ENCODE measurements at places on chromosomes 2 and 18.

DNA sequence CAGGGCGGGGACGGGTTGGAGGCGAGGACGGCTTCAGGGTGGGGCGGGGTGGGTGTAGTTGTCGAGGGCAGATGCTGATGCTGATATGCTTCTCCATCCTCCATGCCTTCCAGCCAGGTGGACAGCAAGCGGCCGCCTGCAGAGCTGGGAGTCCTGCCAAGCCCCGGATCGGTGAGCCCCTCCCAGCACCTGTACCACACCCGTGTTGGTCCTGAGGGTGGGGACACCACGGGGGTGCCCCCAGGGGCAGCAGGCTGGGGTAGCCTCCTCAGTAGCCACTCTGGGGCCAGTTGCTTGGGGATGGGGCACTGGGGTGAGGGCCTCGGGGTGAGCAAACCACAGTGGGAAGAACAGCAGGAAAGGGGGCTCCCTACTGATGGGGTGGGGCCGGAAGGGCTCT is 2.6 kb downstream of the ANO7 start:
- no peak for DNase-seq

- DNase-seq, result peak; percentile 8
Observed at GRCh38 chr2:151289972-151290866, 751 bp upstream of the NMI start.

GRCh38 chr2:64655018-64655664 is 1.4 kb upstream of the SERTAD2 start:
- no peak for DNase-seq

GRCh38 chr2:165567273-165567672 is 97.8 kb downstream of the CSRNP3 start:
- no peak for DNase-seq

- DNase-seq, result no peak
Observed at GRCh38 chr2:238645095-238645494, 202.8 kb upstream of the TWIST2 start.

GRCh38 chr18:55768255-55768654 is 180.3 kb upstream of the TCF4 start:
- no peak for DNase-seq

- DNase-seq, result peak; percentile 54
Observed at GRCh38 chr2:64453770-64454385, at the start of gene LGALSL. TSS of gene LGALSL (plus strand) at chr2:64454162. CDS start at chr2:64454546, 384 bp downstream.

DNA sequence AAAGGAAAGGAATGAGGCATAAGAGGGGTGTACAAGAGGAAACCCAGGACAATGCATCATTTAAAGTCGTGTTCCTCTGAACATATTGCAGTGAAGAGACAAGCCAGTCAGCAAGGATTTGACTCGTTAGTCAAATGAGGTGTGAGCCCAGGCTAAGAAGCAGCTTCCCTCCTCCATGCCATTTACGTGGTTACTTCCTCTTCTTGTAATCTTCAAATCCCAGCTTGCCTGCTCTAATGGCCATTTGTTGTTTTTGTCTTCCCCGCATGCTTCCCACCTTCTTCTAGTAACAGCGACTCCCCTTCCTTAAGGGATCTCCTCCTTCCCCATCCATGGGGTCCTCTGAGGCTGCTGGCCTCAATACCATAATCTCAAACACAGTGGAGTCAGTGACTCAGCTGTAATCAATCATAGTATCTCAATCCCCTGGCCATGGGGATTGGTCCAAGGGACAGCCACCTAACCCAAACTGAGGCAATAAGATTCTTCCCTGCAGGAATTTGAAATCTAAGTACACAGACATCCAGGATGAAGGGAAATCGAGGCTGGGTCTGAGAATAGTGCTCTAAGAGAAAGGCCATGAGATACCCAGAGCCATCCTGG is 37.6 kb downstream of the SLC14A1 start:
- DNase-seq, result no peak

DNA sequence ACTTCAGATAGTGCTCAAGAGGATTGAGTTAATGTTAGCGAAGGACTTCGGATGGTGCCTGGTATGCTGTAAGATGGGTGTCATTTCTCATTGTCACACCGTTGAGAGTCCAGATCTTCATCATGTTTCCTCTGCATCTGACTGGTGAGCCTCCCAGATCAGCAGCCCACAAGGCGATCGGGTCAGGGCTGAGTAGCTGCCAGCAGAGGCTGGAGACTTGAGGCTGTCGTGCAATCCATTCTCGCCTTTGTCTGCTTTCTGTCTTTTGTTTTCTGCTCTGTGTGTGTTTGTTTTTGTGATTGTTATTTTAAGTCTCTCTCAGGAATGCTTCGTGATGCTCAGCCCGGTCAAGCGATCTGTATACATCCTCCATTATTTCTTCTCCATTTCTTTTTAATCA is 95.8 kb downstream of the TGOLN2 start:
- DNase-seq, result no peak

DNA sequence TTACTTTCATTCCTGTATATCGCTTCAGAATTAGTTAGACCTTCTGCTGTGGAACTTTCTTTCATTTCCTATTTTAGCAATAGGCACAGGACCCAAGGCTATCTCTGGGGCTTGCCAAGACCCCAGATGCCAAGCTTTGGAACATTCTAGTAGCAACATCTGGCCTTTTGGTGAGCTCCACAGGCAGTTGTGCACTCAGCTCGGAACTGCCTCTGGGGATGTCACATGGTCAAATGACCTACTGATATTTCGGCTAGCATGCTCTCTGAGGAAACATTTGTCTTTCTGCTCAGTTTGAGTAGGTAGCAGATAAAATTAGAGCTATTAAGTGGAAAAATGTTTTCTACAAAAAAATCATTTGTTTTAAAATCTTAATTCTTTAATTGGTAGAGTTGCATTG is 76.6 kb upstream of the ITGA4 start:
- DNase-seq, result no peak

DNA sequence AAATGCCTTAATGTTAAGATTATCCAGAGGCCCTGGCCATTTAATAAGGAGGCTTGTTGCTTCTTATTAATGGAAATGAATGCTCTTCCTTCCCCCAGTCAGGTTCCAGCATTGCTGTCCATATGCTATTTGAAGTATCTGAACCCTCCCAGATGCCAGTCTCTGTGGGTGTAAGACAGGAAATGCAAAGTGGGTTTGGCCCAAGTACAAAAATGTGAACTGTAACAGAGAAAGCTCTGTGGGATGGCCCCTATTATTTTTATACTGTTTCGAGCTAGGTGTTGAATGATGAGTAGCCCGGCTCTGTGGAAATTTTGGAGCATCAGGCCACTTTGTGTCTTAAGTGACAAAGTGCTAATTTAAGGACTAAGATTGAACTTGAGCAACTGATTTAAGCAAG is 141.0 kb downstream of the UXS1 start:
- DNase-seq, result no peak

- no peak for DNase-seq
Observed at GRCh38 chr2:174693344-174693743, 70.9 kb downstream of the CHRNA1 start.

GRCh38 chr2:100683231-100683630 is 120.4 kb downstream of the PDCL3 start:
- no peak for DNase-seq

DNA sequence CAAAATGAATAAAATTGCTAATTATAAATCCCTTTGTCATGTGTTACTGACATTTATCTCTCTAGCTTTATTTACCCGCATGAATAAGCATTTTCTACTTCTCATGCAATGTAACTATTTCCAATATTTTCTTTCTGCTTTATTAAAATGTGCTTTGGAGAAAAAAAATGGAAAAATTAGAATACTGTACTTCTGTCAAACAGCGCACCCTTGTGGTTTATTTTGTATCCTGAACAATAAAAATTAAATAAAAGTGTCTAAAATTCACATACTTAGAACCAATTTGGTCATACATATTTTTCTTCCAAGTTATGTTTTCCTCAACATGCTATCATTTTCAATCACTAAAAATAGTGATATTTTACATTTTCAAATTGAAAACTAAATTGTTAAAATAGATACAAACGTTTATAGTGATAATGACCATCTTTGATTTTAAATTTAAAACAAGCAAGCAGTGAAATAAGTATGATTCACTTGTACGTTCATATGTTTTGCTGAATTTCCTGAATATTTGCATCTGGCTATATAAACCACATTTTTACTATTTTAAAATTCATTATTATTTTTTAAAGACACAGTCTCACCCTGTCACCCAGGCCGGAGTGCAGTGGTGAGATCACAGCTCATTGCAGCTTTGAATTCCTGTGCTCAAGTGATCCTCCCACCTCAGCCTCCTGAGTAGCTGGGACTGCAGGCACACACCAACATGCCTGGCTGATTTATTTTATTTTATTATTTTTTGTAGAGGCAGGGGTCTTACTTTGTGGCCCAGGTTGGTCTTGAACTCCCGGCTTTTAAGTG is 95.9 kb upstream of the GRB14 start:
- DNase-seq, result no peak

GRCh38 chr2:31729442-31730092 is 148.8 kb upstream of the SRD5A2 start:
- no peak for DNase-seq

DNA sequence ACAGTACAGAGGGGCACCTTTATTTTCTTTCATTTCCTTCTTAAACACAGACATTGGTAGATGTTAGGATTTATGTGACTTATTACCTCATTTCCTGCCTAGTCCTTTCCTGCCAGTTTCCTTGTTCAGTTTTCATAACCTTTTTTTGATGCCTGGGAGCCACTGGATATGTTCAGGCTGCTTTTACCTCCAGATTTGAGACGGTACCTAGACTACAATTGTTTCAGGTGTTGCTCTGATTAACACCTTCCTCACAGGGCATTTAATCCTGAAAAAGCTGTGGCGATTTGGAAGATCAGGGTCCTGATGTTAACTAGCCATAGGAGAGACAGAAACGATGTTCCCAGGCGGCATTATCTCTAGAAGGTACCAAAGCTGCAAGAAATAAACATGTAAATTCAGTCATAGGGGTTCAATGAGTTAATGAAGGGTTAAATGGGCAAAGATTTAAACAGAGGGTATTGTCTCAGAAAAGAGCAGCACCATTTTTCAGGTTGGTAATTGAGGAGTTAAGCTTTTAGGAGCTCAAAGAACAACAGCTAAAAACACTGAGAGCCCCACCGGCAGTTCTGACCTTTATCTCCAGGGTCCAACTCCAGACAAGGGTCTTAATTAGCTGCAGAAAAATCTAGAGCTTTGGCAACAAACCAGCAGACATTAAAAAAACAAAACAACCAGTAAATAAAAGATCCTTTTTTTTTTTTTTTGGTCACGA is 93.3 kb downstream of the HRH4 start:
- no peak for DNase-seq

DNA sequence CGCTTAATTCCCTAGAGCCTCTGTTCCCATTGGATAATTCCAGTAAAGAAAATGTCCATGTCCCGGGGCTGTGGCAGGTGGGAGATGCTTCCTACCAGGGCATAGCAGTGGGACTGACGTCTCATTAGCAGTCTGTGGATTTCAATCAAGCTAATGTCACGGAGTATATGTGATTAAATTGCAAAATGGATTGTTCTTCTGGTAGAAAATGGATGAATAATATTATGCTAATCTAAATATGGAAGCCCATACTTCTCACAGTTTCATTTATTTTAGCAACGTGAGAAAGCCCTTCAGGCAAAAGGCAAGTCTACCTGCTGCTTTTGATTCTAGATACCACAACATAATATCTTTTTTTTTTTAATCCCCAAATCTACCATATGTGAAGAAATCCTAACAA is 185.5 kb downstream of the DNER start:
- no peak for DNase-seq

DNA sequence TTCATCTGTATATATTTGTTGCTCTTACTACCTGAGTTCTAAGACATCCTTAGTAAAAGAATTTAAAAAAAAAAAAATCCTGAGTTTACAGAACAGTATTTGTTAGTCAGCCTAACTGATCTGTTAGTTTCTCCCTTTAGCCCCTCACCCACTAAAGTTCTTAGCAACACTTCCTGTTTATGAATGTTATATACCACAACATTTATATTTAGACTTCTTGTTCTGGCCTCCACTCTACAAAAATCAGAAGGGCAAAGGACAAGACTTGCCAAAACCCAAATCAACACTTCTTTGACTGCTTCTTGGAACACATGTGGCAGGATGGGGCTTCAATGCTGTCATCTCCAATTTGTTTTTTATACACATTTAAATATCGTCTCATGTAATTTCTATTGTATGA is 71.1 kb downstream of the MGAT5 start:
- DNase-seq, result no peak

DNA sequence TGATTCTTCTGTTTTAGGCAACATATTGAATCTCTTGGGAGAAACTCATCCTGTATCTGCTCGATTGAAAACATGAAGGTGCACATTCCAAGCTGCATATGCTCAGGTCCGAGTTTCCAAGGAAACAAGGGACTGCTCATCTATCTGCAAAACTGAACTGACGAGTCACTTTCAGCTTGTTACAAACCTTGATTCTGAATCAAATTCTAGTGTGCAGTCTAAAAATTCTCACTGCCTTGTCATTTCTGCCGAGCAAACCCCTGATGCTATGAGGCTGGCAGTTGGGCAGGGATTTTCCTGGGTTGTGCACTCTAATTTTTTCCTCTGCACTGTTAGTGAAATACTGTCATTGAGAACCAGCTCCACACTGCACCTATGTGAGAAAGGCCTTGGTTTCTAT is 101.3 kb upstream of the ETAA1 start:
- peak; percentile 51 for DNase-seq

DNA sequence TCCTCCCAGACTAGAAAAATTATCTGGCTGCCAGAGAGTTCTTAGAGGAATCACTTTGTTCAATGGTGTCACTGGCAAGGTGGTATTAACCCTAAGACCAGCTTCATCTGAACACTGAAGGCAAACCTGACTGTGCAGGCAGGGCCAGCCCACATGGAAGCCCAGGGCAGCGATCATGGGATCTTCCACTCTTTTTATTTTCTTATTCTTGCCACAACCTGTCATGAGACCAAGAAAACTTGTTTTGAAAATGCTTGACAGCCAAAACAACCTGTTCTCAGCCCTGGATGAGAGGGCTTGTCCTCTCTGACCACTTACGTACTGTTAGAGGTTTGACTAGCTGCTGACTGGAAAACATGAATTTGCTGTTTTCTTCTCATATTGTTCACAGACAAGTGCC is 75.3 kb upstream of the FOSL2 start:
- DNase-seq, result no peak

GRCh38 chr2:113060396-113060795 is 1.4 kb downstream of the IL36RN start:
- no peak for DNase-seq

DNA sequence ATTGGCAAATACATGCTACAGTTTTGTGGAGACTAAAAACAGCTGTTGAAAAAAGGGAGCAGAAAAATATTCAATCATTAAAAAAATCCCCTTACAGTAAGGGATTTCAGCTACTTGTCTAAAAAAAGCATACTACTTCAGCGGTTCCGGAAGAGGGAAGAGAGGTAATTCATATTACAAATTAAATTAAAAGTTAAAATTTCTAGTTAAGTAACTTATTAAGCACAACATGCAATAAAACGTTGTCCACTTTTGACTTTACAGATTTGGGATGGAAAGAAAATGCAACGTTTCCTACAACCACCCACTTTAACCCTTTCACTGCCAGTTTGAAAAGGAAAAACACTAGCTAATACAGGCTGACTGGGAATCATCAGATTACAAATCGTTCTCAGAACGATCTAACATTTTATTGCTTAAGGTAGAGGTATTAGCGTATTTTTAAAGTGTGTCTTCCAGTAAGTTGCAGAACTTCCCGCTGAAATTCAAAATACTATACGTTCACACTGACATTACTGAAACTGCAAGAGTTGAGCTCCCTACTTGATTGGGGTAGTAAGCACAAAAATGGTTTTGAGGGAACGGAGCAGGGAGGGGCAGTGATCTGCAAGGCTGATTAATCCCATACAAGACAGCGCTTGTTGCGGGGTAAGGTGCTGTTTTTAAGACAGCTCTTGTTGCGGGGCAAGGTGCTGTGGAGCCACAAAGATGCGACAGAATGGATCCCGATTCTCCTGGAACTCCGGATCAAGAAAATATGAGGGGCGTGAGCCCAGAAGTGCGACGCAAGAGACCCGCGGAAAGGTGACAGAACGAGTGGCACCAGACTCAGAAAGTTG is 743 bp downstream of the HADHA start:
- no peak for DNase-seq

All from Ammon's horn (tissue), 1 donor.